ENCODE measurements at places on chromosomes 12 and 14.

DNA sequence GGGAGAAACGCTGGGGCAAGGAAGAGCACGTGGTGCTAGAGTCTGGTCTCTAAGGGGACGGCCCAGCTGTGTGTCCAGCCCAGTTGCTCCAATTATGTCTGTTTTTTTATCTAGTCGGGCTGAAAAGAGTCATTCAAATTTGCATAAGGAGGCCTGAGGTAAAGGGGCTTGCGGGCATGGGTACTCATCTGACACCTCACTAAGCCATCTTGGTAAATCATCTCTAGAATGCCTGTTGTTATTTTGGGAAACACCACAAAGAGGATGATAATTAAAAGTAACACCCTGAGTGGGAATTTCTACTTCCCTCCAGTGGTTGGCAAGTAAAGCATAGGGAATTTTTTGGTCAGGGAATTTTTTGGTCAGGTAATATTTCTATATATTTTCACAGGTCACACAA is 196.1 kb upstream of the ALG10B start:
- no peak for DNase-seq

- no peak for DNase-seq
Observed at GRCh38 chr12:65364046-65364445, 85.6 kb downstream of the MSRB3 start.

GRCh38 chr12:116736962-116737773 is 701 bp downstream of the SPRING1 start:
- no peak for DNase-seq

DNA sequence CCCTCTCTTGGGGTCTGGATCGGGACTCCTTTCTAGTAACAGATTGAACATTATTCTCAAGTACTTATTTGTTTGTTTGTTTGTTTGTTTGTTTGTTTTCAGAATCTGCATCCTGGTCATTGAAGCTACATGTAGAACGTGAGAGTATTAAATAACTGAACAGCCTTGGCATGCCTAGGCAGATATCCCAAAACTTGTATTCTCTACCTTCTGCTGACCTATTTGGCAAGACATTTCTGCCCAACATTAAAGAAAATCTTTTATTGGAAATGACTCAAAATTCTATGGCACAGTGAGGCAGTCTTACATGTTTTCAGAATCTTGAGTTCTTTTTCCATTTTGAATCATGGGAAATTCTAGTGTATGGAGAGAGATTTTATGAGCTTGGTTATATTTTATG is 165.1 kb upstream of the CNOT2 start:
- no peak for DNase-seq

DNA sequence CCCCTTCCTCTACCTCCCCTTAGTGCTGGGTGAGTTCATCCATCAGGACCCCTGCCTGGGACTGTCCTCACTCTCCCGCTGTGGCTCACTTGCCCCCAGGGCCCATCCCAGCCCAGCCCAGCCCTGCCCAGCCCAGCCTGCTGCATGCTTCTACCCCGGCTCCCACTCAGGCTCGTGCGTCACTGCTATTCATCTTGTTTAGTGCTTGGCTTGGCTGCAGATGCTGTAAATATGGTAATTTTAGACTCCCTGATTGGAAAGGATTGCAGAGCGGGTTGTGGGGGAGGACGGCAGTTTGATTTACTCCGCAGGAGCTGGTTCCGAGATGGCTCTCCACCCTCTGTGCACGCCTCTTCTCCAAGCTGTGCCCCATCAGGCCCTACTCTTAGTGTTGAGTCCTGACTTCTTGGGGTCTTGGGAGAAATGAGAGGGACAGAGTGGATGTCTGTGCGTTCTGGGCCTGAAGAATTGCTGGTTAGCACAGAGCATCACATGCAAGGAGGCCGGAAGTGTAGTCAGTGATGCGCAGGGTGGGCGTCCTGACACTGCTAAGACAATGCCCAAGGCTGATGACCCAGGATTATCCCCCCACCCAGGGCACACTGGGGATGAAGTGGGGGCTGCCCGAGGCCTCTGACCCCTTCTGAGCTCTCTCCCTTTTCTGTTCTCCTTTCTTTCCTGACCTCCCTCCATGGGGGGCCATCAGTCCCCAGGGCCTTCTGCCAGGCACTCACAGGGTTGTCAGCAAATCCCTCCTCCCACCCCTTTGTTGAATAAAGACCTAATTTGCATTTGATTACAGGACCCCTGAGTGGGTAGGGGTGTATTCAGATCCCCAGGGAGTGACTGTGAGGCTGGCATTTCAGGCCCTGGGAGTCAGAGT is 244.4 kb downstream of the ZFP36L1 start:
- DNase-seq, result peak; percentile 99

DNA sequence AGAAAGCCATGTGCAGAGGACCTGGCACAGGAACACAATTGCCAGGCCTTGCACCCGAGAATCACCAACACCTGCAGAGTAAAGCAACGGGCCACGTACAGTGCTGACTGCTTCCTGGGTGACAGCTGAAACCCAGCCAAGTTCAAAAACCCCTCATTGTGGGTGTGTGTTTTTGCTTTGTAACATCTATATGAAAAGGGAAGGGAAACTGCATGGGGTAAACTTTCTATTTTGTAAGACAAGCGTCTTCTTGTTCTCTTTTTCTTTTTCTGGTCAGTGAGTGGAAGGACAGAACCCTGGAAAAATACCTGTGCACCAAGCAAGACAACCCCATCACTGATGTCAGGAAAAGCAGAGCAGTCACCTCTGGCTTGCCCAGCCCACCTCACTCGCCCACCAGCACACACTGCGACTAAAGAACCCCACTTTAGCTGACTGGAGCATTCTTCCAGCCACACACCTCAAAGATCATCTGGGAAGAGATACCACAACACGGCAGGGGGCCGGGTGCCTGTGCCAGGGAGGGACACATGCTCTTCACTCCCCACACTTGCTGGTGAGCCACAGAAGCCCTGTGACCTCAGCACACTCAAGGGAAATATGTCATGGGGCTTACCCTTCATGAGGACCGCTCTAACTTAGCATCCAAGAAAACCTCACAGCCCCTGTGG is 172.3 kb downstream of the NDUFA12 start:
- DNase-seq, result no peak

- DNase-seq, result no peak
Observed at GRCh38 chr14:21256539-21257393, 12.5 kb downstream of the HNRNPC start.

DNA sequence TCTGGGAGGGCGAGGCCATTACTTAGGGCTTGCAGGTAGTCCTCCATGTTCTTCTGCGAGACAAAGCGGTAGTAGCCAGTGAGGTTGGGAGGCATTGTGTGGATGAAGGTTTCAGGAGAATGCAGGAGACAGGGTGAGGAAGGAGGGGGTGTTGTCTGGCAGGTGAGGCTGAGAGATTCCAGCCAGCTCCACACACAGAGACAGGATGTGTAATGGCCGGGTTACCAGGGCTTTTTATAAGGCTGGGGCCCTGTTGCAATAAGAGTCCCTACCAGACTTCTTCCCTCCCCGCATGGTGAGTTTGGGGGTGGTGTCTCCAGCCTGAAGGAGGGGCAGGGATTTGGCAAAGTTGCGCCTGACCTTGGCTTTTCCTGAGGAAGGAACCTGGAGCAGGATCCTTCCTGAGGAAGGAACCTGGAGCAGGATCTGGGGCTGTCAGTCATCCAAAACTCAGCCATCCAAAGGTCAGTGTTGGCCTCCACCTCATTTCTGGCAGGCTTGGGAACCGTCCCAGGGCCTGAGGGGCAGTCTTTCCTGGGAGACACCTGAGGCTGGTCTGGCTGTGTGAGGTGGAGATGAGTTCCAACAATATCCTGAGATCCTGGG is at the start of gene RBP5:
TSS of gene RBP5 (minus strand) at position 209 of the 606 bp plus-strand sequence. CDS start at position 95, 114 bp downstream.
- no peak for DNase-seq

GRCh38 chr12:69437073-69437472 is 33.1 kb upstream of the FRS2 start:
- DNase-seq, result no peak

- DNase-seq, result no peak
Observed at GRCh38 chr14:63650256-63650952, 8.7 kb upstream of the WDR89 start.

DNA sequence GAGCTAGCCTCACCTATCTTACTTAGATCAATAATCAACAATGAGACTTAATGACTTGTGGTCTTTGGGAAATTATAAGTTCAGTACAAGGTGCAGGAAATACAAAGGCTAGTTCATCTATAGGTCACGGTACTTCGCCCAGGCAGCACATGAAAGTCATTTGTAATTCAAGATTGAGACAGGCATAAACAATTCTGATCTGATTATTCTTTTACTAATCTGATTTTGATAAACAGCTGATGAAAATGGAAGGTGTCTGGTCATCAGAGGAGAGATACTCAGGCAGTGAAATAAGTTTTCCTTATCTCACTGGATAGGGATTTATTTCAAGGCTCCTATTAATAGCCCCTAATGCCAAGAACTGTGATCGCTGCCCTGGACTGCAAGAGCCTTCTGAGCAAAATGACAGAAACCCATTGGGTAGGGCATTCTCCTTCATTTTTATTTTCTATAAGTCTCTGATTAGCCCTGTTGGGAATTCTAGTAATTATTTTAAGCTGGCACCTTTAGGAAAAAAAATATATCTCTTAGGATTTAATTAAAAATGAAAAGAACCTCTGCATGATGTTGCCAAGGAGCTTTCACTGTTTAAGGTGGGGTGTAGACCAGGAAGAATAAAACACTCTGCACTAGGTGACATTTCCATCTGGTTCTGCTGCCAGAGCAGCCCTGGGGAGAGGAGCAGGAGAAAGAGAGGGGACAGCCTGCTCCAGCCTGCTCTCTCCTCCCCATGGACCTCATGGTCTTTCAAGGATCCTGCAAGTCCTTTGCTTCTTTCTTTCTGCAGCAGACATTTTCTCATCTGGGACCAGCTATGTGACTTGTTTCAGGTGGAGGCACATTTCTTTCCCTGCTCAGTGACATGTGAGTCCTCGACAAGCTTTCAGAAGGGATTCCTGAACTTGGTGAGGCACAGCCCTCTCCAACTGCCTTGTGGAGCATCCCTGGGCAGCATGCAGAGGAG is 44.8 kb downstream of the SSPN start:
- DNase-seq, result no peak

- peak; percentile 40 for DNase-seq
Observed at GRCh38 chr14:96792591-96792990, 4.6 kb upstream of the VRK1 start.

- DNase-seq, result no peak
Observed at GRCh38 chr12:15477761-15478160, 155.5 kb downstream of the PTPRO start.

DNA sequence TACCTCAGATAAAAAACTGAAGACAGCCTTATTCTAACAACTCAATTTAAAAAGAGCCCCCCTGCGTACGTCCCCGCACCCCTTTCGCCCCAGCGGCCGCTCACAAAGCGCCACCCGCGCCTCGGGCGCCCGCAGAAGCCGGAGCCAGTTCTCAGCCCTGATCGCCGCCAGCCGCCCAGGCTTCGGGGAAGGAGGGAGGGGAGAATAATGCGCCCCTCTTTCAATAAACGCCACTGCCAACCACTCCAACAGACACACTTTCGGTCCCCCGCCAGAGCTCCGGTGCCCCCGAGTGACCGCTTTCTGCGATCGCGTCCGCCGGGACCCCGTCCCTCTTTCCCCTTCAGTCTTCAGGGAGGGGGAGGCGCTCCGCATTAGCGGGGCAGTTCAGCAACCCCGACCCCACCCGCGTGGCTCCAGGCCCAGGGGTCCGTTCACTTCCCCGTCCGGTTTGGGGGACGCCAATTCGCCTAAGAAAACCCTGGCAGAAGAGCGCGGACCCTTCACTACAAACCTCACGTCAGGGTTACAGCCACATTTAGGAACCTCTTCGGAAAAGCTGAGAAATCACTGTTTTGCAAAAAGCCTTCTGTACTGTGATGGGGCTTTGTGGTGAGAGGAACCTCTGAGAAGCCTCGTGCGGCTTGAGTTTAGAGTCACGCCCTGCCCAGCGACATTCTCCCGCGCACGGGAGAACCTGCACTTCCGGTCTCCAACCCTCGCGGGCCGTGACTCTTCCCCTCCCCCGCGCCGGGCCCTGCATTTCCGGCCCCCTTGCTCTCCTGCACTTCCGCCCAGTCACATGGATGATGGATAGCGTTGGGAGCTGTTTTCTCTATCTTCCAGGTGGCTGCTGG is 18.7 kb downstream of the FOXG1 start:
- no peak for DNase-seq

GRCh38 chr12:118704527-118705241 is 276.7 kb upstream of the SRRM4 start:
- no peak for DNase-seq
